ENCODE measurements at places on chromosomes 1 and 21.

DNA sequence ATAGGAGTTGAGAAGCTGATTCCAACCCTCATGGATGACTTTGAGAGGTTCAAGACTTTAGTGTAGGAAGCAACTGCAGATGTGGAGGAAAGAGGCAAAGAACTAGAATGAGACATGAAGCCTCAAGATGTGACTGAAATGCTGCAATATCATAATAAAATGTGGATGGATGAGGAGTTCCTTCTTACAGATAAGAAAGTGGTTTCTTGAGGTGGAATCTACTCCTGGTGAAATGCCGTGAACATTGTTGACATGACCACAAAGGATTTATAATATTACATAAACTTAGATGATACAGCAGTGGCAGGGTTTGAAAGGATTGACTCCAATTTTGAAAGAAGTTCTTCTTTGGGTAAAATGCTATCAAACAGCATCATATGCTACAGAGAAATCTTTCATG, 28.8 kb downstream of the LTN1 start:
- DNase-seq, result no peak

DNA sequence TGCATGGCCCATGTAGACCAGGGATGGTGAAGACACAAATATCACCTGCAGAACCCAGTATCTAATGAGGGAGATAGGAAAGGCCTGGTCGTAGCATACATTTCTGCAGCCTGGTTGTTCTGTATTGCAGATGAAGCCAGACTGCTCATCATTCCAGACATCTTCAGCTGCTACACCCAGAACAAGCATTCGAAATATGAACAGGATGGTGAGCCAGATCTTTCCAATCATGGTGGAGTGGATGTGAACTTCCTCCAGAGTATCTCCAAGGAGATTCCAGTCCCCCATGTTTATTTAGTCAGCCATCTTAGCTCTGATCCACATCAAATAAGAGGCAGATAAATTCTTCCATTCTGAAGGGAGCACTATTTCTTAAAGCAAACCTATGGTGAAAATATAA, 2.7 kb upstream of the MYCBP start:
- no peak for DNase-seq

GRCh38 chr1:11362547-11363021, 89.6 kb downstream of the UBIAD1 start:
- DNase-seq, result no peak

- no peak for DNase-seq
Measured at GRCh38 chr1:115832651-115833050, 8.3 kb downstream of the NHLH2 start.

DNA sequence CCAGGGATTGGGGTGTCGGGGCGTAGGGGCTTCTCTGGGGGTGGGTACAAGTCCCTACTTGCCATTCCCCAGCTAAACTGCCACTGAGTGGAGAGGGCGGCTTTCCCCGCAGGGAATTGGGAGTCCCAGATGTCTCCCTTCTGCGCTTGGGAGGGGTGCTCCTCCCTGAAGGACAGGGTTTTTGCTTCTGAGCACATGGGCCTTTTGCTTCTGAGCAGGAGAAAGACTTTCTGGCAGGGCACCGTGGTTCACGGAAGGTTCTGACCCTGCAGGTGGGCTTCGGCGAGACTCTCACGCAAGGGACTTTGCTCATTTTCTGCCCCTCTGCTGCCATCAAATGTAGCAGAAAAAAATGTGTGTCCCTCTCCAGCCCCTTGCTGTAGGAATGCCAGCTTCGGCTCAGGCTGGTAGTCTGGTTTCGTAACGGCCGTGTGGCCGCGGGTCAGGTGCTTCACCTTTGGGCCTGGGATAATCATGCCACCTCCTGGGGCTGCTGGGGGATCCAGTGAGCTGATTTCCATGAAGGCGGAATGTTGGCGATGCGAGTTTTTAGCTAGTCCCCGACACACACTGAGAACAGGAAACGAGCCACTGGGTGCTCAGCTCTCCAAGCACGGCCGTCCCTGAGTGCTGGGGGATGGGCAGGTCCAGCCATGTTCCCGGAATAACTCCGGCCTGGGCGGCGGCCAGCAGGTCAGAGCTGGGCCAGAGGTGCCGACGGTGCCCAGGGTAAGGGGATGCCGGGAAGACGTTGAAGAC, 364.0 kb downstream of the CAMTA1 start:
- DNase-seq, result no peak

GRCh38 chr21:46285206-46285661, at the start of gene MCM3AP:
TSS of gene MCM3AP (minus strand) at chr21:46285611. CDS start at chr21:46285286, 325 bp downstream.
- DNase-seq, result no peak

GRCh38 chr1:159580340-159580739, 7.3 kb upstream of the APCS start:
- no peak for DNase-seq

- no peak for DNase-seq
Measured at GRCh38 chr1:203140743-203141520, 13.4 kb downstream of the ADORA1 start.

DNA sequence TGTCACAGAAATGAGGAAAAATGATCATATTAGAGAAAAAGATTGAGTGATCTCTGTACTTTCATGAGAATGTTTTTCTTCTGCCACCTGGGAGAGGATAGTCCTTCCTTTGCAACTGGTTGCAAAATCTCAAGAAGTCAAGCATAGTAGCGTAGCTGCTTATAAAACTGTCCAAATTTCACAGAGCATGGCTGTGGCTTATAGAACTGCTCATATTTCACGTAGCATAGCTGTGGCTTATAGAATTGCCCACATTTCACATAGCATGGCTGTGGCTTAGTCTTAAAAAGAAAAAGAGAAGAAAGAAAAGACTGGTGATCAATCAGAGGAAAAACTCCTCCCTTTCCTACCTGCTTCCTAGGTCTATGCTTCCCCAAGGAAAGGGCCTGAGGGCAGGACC, 329.5 kb downstream of the SIPA1L2 start:
- DNase-seq, result no peak

DNA sequence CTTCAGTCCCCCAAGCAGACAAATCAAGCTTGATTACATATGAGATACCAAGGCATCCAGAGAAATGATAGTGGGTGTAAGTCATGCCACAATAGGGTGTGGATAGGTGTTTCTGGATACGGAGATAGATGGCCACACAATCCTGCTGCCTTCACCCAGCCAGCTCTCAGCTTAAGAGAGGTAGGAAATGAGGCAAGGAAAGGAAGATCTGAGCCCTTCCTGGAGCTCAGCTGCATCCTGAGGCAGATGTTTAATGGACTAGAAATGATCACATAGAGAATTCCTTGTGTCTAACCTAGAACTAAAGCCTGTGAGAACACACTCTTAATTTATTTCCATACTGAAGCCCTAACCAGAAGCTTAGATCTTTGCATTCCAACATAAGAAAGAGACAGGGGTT, 210.3 kb downstream of the ST6GALNAC3 start:
- no peak for DNase-seq

DNA sequence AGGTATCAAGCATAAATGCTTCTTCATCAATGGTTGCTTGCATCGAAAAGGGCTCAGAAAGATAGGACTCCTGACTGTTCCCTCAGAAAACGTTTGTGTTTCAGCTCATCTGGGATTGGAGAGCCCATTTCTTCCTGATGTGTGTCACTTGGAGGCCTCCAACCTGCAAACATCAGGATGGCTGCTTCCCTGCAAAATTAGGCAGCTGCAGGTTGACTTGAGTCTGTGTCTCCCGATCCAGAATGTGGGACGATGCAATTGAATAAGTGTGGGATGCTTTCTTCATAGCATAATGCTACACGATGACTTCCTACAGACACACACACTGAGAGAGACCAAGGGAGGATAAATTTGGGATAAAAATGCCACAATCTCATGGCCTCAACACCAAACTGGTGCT, 42.2 kb downstream of the OLIG1 start:
- DNase-seq, result no peak

DNA sequence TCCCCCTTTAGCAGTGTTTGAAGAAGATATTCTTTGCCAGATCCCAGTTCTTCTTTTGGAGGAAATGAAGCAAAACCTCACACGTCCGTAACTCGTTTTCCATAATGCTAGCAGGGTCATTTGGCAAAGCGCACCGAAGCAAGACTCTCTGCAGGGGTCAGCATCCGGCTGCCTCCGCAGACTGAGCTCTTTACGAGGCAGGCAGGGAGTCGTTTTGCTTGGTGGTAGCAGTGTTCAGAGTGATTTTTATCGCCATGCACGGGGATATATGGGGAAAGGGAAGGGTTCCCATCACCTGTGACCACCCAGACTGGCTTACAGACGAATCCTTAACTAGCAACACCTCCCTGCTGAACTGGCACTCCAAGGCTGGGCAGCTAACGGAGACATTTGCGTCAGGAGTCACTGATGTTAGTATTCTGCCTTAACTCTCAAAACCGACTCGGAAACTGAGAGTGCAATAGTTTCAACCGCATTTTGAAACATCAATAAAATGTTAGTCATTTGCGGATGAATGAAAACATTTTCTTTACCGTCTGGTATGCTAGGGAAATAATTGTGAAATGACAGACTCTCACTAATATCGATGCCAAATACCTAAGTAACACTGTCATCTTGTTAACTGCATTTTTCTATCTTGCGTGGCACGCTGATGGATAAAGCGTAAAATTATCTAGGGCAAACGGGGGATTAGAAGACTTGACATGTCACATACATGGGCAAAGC, 2.2 kb upstream of the NEGR1 start:
- DNase-seq, result no peak

DNA sequence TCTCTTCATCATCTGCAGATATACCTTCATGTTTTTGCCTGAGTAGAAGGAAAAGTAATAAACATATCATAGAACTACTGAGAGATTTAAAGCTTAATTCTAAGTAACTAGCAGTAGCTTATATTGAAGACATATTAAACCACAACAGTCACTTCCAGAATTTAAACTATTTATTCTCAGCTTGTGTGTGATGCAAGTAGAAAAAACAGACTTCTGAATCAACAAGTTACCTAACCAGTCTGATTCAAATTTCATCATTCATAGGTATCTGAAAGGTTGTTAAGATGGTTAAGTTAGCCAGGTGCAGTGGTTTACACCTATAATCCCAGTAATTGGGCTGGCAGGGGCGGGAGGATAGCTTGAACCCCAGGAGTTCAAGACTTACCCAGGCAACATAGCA, 41.9 kb downstream of the SPAG17 start:
- no peak for DNase-seq

DNA sequence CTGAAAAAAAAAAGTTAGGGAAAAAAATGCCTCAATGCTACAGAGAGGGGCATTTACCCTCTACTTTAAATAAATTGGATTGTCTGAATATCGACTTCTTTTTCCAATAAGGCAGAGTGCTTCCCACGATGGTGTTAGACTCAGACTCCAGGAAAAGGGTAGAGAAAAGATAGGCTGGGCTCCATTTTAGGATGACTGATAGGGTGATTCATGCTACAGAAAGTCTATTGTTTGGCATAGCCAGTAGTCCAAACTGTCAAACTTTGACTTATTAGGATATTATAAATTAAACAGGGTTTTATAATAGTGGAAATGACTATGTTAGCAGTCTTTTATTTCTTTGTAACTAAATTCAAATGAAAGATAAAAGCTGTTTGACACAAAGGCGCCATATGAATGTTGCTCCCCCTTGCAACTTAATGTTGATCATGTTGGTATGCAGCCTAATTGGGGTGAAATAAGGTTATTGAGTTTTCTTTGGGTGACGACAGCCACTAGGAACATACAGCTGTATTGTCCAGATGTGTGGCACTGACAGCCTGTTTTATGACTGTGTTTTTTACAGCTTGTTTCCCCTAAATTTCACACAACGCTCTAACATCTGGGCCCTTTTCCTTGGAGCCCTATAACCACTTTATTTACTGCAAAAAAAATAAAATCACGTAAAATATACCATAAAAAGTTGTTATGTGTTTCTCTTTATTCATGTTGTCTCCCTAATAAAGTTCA, 69.3 kb downstream of the SPAG17 start:
- DNase-seq, result no peak

DNA sequence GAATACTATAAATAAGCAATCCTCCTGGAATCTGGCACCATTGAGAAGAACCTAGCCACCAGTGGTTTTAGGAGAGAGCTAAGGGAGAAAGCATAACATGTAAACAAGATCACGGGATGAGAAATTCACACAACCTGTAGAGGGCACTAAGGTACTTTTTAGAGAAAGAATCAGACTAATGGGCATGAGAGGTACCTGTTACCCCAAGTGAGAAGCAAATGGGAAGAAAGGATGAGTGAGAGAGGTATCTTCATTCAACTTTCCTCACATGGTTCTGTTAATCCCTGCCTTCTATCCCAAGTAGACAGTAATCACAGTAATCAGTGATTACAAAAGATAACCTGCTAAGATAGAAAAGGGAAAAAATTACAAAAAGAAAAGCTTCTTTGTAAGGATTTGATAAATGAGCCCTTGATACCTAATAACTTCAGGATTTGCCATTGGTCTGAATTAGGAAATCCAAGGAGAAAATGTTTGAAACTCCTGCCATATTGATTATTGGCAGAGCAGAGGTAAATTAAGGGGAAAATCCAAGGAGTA, 251.1 kb upstream of the ADGRL2 start:
- DNase-seq, result no peak

DNA sequence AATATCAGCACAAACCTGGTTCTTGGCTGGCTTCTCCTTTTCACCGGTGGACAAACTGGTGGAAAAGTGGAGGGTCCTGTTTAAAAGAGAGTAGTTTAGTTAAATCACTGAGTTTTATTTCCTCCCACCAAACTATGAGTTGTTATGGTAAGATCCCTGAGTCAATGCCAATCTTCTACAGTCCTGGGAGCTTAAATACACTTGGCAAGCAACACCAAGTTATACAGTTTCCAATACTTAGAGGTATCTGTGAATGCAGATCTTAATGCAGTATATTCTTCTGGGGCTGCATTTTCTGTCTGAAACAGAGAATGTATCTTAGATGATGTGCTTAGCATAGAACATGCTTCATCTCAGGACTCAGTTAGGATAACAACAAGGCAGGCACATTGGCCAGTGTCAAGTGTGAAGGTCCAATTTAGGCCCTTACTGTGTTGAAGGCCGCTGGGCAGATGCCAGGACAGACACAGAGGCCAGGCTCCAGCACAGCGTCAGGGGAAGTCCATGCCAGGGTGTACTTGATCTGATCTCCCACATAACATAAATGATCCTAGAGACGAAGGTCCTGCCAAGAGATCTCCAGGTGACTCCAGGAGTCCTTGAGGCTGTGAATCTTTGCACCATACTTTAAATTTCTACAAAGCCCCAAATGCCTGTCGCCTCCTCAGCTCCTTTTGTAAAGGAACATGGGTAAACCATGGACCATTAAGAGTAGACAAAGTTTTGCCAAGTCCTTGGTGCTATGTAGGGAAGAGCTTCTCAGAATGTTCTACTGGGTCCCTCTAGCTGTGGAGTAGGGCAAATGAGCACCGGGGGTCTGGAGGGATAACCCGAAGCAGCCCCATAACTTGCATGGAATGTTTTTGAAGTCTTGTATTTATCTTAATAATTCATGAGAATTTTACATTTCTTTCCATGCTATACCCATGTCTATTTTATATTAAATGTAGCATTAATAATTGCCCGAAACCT, 76.8 kb downstream of the KCNJ15 start:
- no peak for DNase-seq

- DNase-seq, result no peak
Measured at GRCh38 chr1:168136709-168137514, at the start of gene GPR161. TSS of gene GPR161 (minus strand) at chr1:168136930. CDS start at chr1:168104850, 32,080 bp downstream.

Data from T follicular helper cell (primary cell).